Dermis lymphatic vessel endothelial cell (primary cell): ENCODE measurements at places on chromosomes 11 and 22. TPM values are rescaled to one million over a fixed set of nuclear protein-coding genes. Genes with fewer than 3 reads are reported as not detected.

The UNC93B1 gene
- 22.1 and 25.6 TPM in 2 replicates for total RNA-seq

The C11orf65 gene
- total RNA-seq: under 0.01 and 0.34 TPM in 2 replicates

The DHCR7 gene
- 13.6 and 23.8 TPM in 2 replicates for total RNA-seq

The HBG2 gene
- not detected in 2 replicates for total RNA-seq

The OR6T1 gene
- not detected in 2 replicates for total RNA-seq
